ENCODE measurements at places on chromosomes 5 and 9.

DNA sequence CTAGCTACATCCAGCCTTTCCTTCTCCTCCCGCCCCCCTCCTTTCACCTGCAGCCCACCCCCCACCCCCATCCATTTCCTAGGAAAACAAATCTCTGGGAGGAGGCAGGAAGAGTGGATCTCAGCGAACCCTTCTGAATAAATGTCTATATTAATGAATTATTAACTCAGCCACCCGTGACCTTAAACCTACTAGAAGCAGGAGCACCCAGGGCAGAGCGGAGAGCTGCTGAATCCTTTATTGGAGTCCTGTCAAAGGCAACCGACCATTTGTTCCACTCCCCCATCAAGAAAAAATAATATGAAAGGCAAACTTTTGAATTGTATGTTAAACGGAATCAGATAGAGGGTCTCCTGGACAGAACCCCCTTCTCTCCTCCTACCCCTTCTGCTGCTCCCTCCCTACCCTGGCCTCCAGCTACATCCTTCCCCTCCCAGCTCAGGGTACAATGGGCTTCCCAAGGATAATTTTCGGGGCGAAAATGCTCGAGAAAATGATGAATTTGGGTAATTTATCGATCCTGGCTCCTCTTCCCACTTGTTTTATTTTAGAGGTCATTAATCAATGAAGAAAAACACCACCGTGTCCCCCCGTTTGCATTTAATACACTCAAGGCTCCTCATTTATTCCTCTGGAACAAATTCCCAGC lies 3.3 kb upstream of the PRDM6 start:
- DNase-seq: no peak

DNA sequence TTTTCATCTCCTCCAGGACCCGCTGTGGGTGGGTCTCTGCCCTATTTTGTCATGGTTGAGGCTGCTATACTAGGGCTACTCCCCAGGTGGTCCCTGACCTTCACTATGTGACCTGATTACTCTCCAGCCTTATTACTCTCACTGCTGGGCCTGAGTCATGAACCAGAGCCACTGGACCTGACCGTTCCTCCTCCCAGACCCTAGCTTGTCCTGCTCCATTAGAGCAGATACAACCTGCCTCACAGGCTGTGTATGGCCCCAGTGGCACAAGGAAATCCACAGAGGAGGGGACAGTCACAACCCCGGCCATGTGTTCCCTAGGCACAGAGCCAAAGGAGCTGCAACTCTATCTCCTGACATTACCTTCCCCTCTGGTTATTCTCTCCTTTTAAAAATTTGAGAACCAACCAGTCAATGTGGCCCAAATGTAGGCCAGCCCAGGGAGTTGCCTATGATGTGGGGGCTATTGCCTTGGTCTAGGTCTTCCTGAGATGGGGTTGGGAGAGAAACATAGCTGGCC lies 96.0 kb upstream of the FSTL4 start:
- no peak for DNase-seq

DNA sequence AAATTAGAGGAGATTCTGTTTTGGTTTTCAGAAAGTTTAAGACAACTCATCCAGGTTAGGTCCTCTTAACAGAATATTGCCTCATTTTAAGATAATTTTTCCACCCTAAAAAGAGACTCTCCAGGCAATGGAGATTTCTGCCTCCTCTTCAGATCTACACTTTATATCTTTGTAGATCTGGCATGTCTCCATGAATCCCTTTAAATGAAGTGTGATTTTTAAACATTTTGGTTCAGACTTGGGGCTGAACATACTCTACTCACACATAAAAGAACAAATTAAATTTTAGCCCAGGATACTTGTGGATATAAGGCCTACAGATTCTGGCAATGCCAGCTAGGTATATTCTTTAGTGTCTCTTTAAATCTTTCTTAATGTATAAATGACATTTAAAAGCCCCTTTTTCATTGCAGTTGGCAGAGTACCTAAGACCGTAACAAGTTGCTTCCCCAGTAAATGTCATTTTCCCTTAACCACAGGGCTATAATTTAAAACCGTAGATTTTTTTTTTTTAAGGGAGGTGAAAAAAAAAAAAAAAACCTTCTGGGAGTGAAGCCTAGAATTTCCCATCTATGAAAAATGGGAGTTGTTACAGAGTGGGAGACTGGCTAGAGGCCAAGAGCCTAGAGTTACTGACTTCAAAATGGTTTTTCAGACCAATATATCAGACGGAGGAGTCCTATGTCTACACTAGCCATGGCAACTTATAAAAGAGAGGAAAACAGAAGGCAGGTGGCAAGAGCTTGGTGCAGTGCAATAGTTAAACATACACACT lies 207.8 kb upstream of the TARS1 start:
- DNase-seq: no peak

DNA sequence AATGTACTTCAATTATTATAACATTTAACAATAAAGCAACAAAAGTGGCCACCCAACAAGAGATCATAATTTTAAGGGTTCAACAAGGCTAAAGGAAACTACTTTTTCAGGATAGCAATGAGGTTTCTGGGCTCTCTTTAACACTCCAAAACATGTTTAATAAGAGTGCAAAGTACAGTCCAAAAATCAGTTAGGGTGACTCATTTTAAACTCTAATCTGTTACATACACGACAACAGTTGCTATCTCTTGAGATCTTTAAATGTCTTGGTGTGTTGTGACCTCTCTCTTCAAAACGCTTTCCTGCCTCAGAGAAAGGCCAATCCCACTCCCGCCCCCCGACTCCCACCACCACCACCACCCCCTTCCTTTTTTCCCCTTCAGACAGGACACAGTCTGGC lies 11.5 kb downstream of the NFIB start:
- DNase-seq: no peak

- DNase-seq: no peak
Observed at GRCh38 chr5:122493091-122494021, 181.3 kb downstream of the SNCAIP start.

- no peak for DNase-seq
Observed at GRCh38 chr9:121073038-121073437, 1.7 kb upstream of the CNTRL start.

DNA sequence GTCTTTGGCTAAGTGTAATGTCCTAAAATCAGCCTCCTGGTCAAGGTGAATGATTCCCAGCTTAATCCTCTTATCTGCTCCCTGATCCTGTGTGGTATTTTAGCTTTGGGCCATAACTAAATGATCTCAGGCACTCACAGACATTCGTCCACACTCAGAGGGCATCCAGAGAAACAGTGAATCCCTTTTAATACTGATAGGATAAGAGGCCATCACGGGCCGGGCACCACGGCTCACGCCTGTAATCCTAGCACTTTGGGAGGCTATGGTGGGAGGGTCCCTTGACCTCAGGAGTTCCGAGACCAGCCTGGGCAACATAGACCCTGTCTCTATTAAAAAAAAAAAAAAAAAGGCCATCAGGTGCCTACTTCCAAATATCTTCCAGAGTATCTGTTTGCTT lies 6.3 kb downstream of the PDCL start:
- DNase-seq: no peak

- DNase-seq: no peak
Observed at GRCh38 chr5:121251954-121252353, 599.7 kb upstream of the FTMT start.

- DNase-seq: no peak
Observed at GRCh38 chr9:14823800-14824199, 86.4 kb downstream of the FREM1 start.

- no peak for DNase-seq
Observed at GRCh38 chr9:76302543-76302942, 91.7 kb downstream of the RFK start.

Measured in GM13976 (cell line).